ENCODE measurements at places on chromosomes 3 and 15.

DNA sequence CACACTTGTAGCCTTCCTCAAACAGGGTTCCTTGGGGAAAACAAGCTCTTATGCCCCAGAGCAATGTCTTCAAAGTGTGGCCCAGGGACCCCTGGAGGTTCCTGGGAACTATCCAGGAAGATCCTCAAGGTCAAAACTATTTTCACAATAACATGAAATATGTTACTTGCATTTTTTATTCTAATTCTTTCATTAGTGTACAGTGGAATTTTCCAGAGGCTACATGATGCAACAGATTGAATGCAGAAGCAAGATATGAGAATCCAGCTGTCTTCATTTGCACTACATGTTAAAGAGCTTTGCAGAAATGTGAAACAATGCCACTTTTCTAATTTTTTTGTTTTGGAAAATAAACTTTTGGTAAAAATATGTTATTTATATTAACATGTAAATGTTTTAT is 190.9 kb downstream of the SLC9A9 start:
- H3K27me3 ChIP-seq: no peaks in the 10 kb centered on the region
- no peak for DNase-seq
- H3K36me3 ChIP-seq: no peaks in the 10 kb centered on the region

GRCh38 chr3:51712038-51712420 is 5.2 kb downstream of the GRM2 start:
- H3K27me3 ChIP-seq: peaks cover 16% of the 10 kb centered on the region
- H3K4me3 ChIP-seq: no peak overlapping the region
- peaks cover 4% of the 10 kb centered on the region for H3K4me1 ChIP-seq
- DNase-seq: no peak
- peaks cover 10% of the 10 kb centered on the region for H3K36me3 ChIP-seq

- no peak overlapping the region for H3K4me3 ChIP-seq
- H3K27me3 ChIP-seq: no peaks in the 10 kb centered on the region
- no peak for DNase-seq
- H3K27ac ChIP-seq: peak overlapping the region; percentile 14
These were observed 14.7 kb downstream of the THBS1 start for GRCh38 chr15:39595338-39596221.

DNA sequence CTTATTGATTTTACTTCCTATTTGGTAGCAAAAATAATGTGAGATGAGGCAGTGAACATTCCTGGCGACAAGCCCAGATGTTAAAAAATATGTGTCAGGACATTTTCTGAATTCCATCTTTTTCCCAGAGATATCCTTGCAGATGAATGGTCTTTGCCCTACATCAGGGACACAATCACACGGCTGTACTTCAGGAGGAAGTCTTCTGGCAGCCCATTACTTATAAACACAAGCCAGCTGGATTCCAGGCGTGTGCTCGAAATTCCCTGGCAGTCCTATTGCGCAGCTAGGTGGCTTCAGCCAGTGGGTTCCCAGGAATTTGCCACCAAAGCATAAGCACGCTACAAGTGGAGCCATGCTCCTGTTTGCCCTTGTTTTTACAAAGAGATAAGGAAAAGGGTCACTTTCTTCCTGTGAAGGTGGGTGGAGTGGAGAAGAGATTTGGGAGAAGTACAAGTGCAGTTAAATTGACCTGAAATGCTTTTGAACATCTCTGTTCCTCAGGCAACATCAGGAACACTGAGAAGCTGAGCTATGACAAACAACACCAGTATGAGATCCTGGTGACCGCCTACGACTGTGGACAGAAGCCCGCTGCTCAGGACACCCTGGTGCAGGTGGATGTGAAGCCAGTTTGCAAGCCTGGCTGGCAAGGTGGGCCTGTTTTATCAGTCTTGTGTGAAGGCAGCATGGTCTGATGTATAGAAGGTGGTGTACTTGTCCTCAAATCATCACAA is 257.1 kb upstream of the TRIM42 start:
- peaks cover 17% of the 10 kb centered on the region for H3K4me1 ChIP-seq
- no peaks in the 10 kb centered on the region for H3K27me3 ChIP-seq
- DNase-seq: no peak
- no peak overlapping the region for H3K27ac ChIP-seq
- H3K36me3 ChIP-seq: no peaks in the 10 kb centered on the region

DNA sequence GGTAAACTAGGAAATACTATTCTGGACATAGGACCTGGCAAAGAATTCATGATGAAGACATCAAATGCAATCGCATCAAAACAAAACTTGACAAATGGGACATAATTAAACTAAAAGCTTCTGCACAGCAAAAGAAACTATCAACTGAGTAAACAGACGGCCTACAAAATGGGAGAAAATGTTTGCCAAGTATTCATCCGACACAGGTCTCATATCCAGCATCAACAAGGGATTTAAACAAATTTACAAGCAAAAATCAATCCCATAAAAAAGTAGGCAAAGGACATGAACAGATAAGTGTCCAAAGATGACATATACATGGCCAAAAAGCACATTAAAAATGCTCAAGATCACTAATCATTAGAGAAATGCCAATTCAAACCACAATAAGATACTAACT is 1088.9 kb downstream of the NAALADL2 start:
- H3K36me3 ChIP-seq: no peaks in the 10 kb centered on the region
- H3K4me3 ChIP-seq: no peak overlapping the region
- H3K27me3 ChIP-seq: no peaks in the 10 kb centered on the region

GRCh38 chr3:122219242-122219872 is 35.9 kb downstream of the CASR start:
- no peak for DNase-seq
- no peaks in the 10 kb centered on the region for H3K4me1 ChIP-seq
- no peak overlapping the region for H3K27ac ChIP-seq
- H3K4me3 ChIP-seq: no peak overlapping the region
- H3K36me3 ChIP-seq: no peaks in the 10 kb centered on the region

DNA sequence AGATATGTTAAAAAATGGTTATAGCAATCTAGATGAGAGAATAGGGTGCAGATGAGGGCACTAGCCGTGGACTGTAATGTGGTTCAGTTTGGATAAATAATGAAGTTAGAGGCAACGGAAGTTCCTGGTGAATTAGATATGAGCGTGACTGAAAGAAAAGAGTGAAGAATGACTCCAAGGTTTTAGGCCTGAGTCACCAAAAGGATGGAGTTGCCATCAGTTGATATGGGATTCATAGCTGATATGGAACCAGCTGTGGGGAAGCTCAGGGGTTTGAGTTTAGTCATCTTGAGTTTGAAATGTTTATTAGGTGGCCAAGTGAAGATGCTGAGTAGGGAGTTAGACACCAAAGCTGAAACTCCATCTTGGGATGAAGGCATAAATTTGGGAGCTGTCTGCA is 66.2 kb downstream of the SSR3 start:
- DNase-seq: no peak
- H3K27ac ChIP-seq: no peak overlapping the region
- no peak overlapping the region for H3K4me3 ChIP-seq
- no peaks in the 10 kb centered on the region for H3K36me3 ChIP-seq

DNA sequence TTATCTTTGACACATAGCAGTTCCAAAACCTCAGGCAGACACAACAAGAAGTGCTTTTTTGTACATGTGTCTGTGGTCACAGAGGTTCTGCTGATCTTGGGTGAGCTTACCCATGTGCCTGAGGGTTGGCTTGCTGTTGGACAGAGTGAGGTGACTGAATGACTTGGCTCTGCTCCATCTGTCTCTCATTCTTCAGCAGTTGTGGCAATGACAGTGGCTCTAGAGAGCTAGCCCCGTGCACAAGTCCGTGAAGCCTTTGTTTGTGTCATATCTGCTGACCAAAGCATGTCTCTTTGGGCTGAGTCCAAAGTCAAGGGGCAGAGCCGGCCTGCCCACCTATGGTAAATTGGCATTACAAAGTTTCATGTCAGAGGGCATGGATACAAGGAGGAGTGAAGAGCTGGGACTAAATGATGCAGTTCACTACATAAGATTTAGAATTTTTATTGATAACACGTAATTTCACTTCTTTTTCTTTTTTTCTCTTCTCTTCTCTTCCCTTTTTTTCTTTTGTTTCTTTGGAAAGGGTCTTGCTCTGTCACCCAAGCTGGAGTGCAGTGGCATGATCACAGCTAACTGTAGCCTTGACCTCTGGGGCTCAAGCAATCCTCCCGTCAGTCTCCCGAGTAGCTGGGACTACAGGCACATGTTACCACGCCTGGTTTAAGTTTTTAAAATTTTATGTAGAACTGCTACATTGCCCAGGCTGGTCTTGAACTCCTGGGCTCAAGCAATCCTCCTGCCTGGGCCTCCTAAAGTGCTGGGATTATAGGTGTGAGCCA is 77.9 kb downstream of the ITPR1 start:
- no peaks in the 10 kb centered on the region for H3K36me3 ChIP-seq
- no peaks in the 10 kb centered on the region for H3K27me3 ChIP-seq
- H3K27ac ChIP-seq: no peak overlapping the region

DNA sequence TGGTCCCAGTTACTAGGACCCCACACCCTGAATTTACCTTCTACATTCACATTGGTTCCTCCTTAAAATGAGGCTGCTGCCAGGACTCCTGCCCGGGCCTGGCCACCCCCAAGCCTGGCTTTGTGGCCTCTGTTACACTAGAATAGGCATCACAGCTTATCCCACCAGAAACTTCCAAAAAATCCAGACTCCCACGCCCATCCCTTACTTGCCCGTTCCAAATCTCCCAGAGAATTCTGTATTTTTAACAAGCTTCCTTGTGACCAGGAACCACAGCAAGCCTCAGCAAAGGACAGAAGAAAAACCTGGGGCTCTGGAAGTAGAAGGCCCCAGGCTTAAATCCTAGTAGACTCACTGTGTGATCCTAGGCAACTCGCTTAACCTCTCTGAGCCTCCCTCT is 36.0 kb upstream of the SLC6A1 start:
- H3K27ac ChIP-seq: no peak overlapping the region
- no peaks in the 10 kb centered on the region for H3K4me1 ChIP-seq
- H3K27me3 ChIP-seq: peaks cover 22% of the 10 kb centered on the region
- no peak overlapping the region for H3K4me3 ChIP-seq
- H3K36me3 ChIP-seq: no peaks in the 10 kb centered on the region

DNA sequence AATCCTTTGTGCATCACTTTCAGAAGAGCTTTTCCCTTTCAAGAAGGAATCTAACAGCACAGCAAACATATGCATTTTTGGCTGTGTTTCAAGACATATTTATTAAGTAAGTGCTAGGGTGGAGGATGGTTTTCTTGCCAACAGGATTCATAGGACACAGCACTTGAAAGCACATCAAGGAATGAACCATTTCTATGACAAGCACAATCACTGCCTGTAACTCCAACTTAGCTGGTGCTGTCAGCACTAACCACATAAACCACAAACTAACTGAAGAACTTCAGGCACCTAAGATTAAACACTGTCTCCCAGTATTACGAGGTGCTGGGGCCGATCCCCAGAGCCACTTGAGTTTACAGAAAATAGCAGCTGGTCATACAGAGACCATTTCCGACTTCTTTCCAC is 35.4 kb upstream of the SPRED1 start:
- H3K36me3 ChIP-seq: no peaks in the 10 kb centered on the region
- no peak for DNase-seq
- H3K27ac ChIP-seq: no peak overlapping the region
- no peaks in the 10 kb centered on the region for H3K27me3 ChIP-seq

All from neuronal stem cell (in vitro differentiated cells).